ENCODE measurements at places on chromosomes 4 and X. TPM values are rescaled to one million over a fixed set of nuclear protein-coding genes. Genes with fewer than 3 reads are reported as not detected.

The GPR78 gene
- total RNA-seq = not detected

The TBCK gene
- 29.8 TPM for total RNA-seq

The PLAC8 gene
- total RNA-seq = 31.5 TPM

The RTL9 gene
- not detected for total RNA-seq

The CYBB gene
- total RNA-seq = 0.09 TPM

The APBB2 gene
- 0.73 TPM for total RNA-seq

The TEX13D gene
- total RNA-seq = 0.11 TPM

The NEXMIF gene
- total RNA-seq = 0.71 TPM

The NIPAL1 gene
- 1.4 TPM for total RNA-seq

The INTS6L gene
- total RNA-seq = 29.4 TPM

GRCh38 chrX:103464072-103464773 lies 55.1 kb downstream of the RAB40A start:
- DNase-seq = no peak

- DNase-seq = no peak
These were observed 55.4 kb downstream of the ZFX start for GRCh38 chrX:24204958-24205357.

DNA sequence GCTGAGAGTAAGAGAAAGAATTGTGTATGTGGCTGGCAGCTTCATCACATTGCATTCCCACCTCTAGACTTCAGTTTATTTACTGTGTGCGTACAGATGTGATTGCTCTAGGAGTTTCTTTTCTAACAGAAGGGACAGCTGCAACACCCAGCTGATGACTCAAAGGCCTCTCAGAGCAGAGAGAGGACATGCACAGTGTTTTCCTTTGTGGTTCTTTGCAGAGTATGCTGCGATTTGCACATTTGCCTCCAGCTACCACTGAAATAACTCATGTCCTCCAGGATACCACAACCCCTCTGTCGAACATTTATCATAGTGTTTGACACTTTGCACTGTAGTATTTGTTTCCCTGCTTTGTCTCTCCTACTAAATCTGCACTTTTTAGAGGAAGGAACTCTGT lies 294.1 kb downstream of the STIM2 start:
- DNase-seq = no peak

- DNase-seq = no peak
These were observed 48.4 kb upstream of the PAQR3 start for GRCh38 chr4:78987683-78988082.

- no peak for DNase-seq
These were observed 35.4 kb upstream of the PSAPL1 start for GRCh38 chr4:7470111-7470510.

- DNase-seq = no peak
These were observed 53.5 kb downstream of the SMAD1 start for GRCh38 chr4:145535202-145535601.

- DNase-seq = no peak
These were observed 31.5 kb downstream of the PRPS1 start for GRCh38 chrX:107659768-107660167.

GRCh38 chr4:180937083-180937482 lies 1306.1 kb upstream of the TENM3 start:
- DNase-seq = no peak

GRCh38 chr4:68183417-68183816 lies 53.7 kb upstream of the TMPRSS11F start:
- no peak for DNase-seq

All from activated T-helper 2 cell treated with anti-CD3 and anti-CD28 coated beads, Interferon-gamma antibody, Interleukin-2, Interleukin-4, amounts not matched to agents 10 μg/mL and 5 μg/mL and 100 μg/mL, durations not matched to agents 14 hours and 24 hours and 36 hours (primary cell).